Thoracic aorta (tissue), 2 donors: ENCODE measurements at places on chromosomes 6 and 20. TPM values are rescaled to one million over a fixed set of nuclear protein-coding genes. Genes with fewer than 3 reads are reported as not detected.

The CCN2 gene
- 1,207 TPM for total RNA-seq

The MAD2L1BP gene
- total RNA-seq, result 11.3 TPM

The RCAN2 gene
- total RNA-seq, result 289 TPM

The SLC17A3 gene
- 0.63 TPM for total RNA-seq

The GMPR gene
- 17.0 TPM for total RNA-seq

The ADGRB3 gene
- total RNA-seq, result 2.4 TPM

The ALDH8A1 gene
- total RNA-seq, result 0.42 TPM

The SPTLC3 gene
- total RNA-seq, result 6.2 TPM

The ADGRF5 gene
- 18.1 TPM for total RNA-seq

The MDFI gene
- total RNA-seq, result 10.3 TPM

The CST7 gene
- total RNA-seq, result 10.9 TPM

DNA sequence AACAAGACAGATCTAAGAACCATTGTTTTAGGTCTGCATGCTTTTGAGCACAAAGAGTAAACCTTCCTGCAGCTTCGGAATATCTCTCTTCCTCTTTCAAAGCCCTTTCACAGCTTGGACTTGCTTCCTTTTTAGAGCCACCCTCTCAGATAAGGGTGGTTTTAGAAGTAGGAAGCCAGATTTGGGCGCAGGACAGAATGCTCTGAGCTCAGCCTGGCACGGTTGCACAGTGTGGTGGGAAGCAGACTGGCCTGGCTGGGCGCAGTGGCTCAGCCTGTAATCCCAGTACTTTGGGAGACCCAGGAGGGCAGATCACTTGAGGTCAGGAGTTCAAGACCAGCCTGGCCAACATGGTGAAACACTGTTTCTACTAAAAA lies 35.6 kb upstream of the PNRC1 start:
- no peaks in the 10 kb centered on the region for H3K36me3 ChIP-seq
- no peak for DNase-seq
- no peak overlapping the region for H3K27ac ChIP-seq
- H3K4me3 ChIP-seq, result no peak overlapping the region
- no peaks in the 10 kb centered on the region for H3K27me3 ChIP-seq

DNA sequence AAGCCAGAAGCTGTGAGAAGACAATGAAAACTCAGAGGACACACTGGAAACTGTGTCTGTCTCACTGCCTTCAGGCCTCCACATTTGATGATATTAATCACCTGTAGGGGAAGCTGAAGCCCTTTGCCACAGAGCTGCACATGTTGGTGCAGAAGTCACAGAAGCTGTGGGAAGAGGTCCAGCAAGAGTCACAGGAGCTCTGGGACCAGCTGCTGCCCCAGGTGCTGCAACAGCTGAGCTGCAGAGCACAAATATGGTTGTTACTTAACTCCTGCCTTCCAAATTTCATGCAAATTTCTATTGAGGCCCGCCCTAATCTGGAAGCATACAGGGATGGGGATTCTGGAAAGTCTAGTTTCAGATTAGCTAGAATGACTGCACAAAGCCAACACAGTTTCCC lies 169.3 kb downstream of the OGFRL1 start:
- no peak overlapping the region for H3K4me3 ChIP-seq
- DNase-seq, result no peak
- no peaks in the 10 kb centered on the region for H3K27me3 ChIP-seq
- H3K4me1 ChIP-seq, result no peaks in the 10 kb centered on the region
- H3K27ac ChIP-seq, result no peak overlapping the region

DNA sequence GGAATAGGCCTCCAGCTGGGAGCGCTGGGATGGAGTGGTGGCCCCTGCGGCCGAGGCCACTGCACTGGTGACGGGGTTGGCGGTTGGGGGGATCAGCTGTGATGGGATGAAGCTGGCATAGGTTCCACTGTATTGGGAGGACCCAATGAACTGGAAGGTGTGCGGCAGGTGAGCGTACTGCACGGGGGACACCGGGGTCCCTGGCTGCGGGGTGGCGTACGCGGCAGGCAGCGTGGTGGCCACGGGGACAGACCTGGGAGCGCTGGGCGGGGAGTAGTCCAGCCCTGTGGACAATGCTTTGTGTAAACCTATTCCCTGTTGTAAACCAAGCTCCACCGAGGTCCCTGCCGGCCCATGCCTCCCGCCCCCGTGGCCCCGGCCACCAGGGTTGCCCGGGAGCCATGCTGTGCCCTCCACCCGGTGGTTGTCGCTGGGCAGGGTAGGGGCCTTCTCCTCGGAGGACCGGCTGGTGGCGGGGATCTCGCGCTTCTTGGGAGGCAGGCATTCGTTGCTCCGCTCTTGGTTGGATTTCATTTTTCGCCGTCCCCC lies 89.5 kb downstream of the GMPR start:
- H3K4me3 ChIP-seq, result no peak overlapping the region
- no peaks in the 10 kb centered on the region for H3K27me3 ChIP-seq
- no peak for DNase-seq
- H3K27ac ChIP-seq, result no peak overlapping the region
- H3K4me1 ChIP-seq, result peaks cover 15% of the 10 kb centered on the region

DNA sequence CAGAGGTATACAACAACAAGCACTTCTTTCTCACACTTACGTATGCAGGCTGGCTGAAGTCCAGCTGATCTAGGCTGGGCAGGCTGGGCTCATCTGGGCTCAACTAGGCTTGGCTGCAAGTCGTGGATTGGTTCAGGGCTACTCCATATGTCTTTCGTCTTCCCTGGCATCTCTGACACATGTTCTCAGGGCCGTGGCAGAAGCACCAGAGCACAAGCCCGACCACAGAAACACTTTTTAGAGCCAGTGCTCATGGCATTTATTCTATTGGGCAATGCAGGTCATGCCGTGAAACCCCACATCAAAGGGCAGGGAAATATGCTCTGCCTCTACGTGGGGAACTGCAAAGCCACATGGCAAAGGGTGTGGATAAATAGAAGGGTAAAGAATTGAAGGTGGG lies 93.8 kb downstream of the RIN2 start:
- no peaks in the 10 kb centered on the region for H3K27me3 ChIP-seq
- H3K4me1 ChIP-seq, result peaks cover 14% of the 10 kb centered on the region
- no peaks in the 10 kb centered on the region for H3K36me3 ChIP-seq

- no peaks in the 10 kb centered on the region for H3K27me3 ChIP-seq
- H3K4me1 ChIP-seq, result peaks cover 4% of the 10 kb centered on the region
These were observed 119.4 kb downstream of the NCOA3 start for GRCh38 chr20:47620808-47621805.

DNA sequence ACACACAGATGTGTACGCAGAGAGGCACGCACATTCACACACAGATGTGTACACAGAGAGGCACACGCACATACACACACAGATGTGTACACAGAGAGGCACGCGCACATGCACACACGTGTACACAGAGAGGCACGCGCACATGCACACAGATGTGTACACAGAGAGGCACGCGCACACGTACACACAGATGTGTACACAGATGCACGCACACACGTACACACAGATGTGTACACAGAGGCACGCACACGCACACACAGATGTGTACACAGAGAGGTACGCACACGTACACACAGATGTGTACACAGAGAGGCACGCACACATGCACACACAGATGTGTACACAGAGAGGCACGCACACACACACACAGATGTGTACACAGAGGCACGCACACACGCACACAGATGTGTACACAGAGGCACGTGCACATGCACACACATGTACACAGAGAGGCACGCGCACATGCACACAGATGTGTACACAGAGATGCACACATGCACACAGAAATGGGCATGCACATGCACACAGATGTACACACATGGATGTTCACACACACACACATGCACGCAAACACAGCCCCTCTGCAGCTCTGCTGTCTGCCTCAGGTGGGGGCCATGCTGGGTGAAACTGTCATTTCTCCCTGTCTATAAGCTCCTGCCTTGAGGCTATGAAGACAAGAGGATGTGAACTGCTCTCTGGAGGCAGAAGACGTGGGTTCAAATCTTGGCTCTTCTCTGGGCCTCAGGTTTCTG lies 14.3 kb upstream of the MYT1 start:
- H3K27me3 ChIP-seq, result no peaks in the 10 kb centered on the region
- H3K4me3 ChIP-seq, result no peak overlapping the region
- no peaks in the 10 kb centered on the region for H3K36me3 ChIP-seq
- no peaks in the 10 kb centered on the region for H3K4me1 ChIP-seq

DNA sequence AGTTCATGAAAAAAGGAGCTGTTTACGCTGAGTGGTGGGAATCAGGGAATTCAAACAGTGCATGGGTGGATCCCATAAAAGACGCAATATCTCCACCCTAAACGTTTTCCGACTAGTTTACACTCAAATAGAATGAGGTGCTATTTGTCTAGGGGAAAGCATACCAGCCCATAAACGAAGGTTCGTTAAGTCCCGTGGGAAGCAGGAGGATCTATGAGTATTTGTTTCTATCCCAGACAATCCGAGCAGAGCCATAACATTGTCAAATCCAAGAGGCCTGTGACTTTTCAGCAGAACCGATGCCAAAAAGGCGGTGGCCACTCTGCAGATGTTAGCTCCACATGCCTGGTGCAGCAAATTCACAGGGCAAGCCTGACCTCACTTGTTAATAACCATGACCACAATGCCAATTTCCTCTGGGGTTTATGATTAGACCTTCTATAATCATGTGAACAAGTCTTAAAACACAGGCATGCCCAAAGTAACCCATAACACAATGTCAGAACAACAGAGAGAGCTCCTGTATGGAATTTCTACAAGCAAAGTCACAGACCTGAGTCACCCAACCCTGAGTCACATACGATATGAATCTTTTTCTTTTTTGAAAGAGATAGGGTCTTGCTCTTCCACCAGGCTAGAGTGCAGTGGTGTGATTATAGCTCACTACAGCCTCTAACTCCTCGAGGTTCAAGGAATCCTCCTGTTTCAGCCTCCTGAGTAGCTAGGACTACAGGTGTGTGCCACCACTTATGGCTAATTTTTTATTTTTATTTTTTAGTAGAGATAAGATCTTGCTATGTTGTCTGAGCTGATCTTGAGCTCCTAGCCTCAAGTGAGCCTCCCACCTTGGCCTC lies 123.3 kb downstream of the KIF13A start:
- H3K27me3 ChIP-seq, result no peaks in the 10 kb centered on the region
- no peak for DNase-seq
- peak overlapping the region; percentile 79 for H3K27ac ChIP-seq
- H3K36me3 ChIP-seq, result no peaks in the 10 kb centered on the region
- H3K4me1 ChIP-seq, result peaks cover 61% of the 10 kb centered on the region

GRCh38 chr20:44314870-44315269 lies 3.9 kb upstream of the FITM2 start:
- no peaks in the 10 kb centered on the region for H3K27me3 ChIP-seq
- H3K36me3 ChIP-seq, result no peaks in the 10 kb centered on the region
- no peak overlapping the region for H3K27ac ChIP-seq

DNA sequence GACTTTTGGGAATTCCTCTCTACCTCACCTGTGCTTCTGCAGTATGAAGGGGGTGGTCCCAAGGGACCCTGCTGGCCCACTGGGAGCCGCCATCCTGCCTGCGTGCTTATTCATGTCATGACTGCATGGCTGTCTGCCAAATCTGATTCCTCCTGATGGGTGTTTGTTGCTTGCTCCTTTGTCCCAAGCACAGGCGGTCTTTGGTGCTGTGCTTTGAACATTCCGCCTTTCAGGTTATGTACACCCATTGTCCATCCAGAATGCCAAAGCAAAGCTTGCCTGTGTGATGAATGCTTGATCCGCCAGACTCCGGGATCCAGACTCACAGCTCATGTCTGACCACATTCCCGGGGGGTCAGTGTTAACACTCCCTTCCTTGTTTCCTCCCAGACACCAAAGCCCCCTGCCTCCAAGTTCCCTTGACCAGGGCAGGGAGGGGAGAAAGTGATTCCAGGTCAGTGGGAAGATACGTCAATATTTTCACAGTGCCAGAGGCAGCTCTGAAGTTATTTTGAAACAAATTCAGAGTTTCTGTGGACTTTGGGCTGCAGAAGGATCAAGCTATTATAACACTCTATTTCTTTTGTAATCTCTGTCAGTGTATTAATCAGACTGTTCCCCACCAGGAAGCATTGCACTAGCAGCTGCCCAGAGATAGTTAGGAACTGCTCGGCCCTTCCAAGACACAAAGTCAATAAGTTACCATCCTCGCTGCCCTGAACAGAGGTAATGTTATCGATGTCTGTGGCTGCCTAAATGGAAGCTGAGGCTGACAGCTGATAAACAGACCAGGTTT lies 9.5 kb downstream of the DAAM2 start:
- no peak for DNase-seq
- peaks cover 24% of the 10 kb centered on the region for H3K4me1 ChIP-seq
- no peaks in the 10 kb centered on the region for H3K36me3 ChIP-seq
- H3K27ac ChIP-seq, result peak overlapping the region; percentile 26
- no peaks in the 10 kb centered on the region for H3K27me3 ChIP-seq

- H3K4me1 ChIP-seq, result no peaks in the 10 kb centered on the region
- H3K36me3 ChIP-seq, result no peaks in the 10 kb centered on the region
- DNase-seq, result no peak
- no peak overlapping the region for H3K27ac ChIP-seq
These were observed 38.7 kb upstream of the REV3L start for GRCh38 chr6:111521497-111522270.

- no peaks in the 10 kb centered on the region for H3K4me1 ChIP-seq
- no peaks in the 10 kb centered on the region for H3K27me3 ChIP-seq
- no peak overlapping the region for H3K4me3 ChIP-seq
- DNase-seq, result no peak
These were observed 1323.0 kb upstream of the GJE1 start for GRCh38 chr6:140809694-140810101.

GRCh38 chr6:67362976-67363375 lies 1272.1 kb upstream of the ADGRB3 start:
- H3K36me3 ChIP-seq, result no peaks in the 10 kb centered on the region
- H3K4me3 ChIP-seq, result no peak overlapping the region
- no peak overlapping the region for H3K27ac ChIP-seq
- no peaks in the 10 kb centered on the region for H3K27me3 ChIP-seq
- DNase-seq, result no peak

DNA sequence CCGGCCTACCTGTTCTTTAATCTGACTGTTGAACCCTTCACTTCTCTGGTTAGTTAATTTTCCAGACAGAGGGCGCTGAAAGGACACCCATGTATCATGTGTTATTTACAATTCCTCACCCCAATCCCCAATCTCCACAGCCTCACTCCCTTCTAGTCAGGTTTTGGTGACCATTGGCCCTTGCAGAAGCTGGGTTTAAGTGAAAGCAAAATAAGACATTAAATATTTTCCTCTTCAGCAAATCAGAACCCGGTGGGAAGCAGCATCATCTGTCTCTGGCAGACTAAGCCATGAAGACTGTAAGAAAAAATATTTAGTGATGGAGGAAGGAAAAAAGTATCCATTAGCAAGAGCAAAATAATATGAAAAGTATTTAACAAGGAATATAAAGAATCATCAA lies 9.4 kb upstream of the HLA-DQA1 start:
- no peak for DNase-seq
- no peaks in the 10 kb centered on the region for H3K36me3 ChIP-seq
- H3K4me1 ChIP-seq, result no peaks in the 10 kb centered on the region
- no peak overlapping the region for H3K4me3 ChIP-seq
- H3K27me3 ChIP-seq, result no peaks in the 10 kb centered on the region
- no peak overlapping the region for H3K27ac ChIP-seq

DNA sequence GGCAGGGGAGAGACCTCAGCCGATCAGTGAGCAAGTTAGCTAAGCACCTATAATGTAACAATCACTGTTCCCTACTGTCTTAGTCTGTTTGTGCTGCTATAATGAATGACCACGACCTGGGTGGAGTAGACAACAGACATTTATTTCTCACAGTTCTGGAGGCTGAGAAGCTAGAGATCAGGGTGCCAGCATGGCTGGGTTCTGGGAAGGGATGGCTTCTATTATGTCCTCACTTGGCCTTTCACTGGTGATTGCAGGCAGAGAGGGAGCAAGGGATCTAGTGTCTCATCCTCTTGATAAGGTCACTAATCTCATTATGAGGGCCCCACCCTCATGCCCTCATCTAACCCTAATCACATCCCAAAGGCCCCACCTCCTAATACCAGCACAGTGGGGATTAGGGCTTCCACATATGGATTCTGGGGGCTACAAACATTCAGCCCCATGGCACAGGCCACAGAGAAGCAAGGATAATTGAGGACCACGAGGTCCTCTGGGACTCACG lies 162.5 kb downstream of the CD83 start:
- H3K27me3 ChIP-seq, result no peaks in the 10 kb centered on the region
- H3K27ac ChIP-seq, result no peak overlapping the region
- no peak overlapping the region for H3K4me3 ChIP-seq
- peaks cover 17% of the 10 kb centered on the region for H3K4me1 ChIP-seq
